Myocyte (in vitro differentiated cells): ENCODE measurements at places on chromosomes 3 and 15.
A peak's percentile ranks its signal among the peaks of the same experiment; 100 is the strongest.

DNA sequence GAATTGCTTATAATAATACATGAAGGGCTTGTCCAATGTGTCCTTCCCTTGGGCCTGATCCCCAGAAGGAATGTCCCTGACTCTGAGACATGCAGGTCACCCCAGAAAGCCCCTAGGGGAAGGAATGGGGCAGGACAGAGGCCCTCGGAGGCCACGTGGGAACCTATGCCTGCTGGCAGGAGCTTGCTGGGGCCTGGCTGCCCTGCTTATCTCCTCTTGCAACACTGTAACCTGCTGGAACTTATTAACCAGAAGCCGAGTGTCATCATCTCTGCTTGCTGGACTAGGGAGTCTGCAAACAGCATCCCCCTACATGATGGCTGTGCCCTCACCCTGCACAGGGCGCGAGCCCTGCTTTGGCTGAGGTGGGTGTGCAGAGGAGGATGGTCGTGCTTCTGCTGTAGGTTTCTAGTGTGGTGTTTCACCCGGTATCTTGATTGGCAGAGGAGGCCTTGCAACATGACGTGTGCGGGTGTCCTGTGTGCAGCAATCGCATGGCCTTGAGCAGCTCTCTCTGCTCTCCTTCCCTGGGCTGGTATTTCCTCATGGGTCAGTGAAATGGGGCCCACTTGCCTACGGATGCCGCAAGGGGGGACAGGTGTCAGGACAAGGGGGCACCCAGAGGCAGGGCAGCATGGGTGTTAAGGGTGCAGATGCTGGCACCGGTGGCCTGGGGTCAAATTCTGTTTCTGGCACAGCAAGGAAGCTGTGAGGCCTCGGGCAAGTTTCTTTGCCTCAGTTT lies 5.0 kb downstream of the CHST13 start:
- DNase-seq = no peak

GRCh38 chr3:54714035-54714434 lies 213.8 kb downstream of the LRTM1 start:
- DNase-seq = no peak

- DNase-seq = no peak
These were observed 4.5 kb downstream of the GRIP2 start for GRCh38 chr3:14535616-14536015.

GRCh38 chr15:99973351-99973750 lies 240.1 kb upstream of the LYSMD4 start:
- no peak for DNase-seq

GRCh38 chr3:149258298-149258697 lies 36.7 kb upstream of the CP start:
- peak; percentile 82 for DNase-seq

DNA sequence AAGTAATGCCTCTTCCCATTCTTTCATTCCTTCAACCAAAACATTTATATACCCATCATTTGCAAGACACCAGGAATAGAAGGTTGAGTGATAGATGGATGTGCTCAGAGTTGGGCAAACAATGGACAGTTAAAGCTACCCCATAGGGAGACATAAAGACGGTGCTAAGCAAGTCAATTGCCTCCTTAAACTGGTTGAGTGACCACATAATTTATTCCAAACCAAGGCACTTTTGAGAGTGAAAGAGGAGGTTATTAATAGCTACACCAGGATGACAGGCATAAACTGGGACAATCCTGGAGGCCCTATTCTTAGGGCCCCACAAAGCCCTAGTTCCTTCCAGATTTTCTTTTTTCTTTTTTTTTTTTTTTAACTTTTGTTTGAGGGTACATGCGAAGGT lies 21.4 kb upstream of the DYNC1LI1 start:
- peak; percentile 9 for DNase-seq

- no peak for DNase-seq
These were observed 34.7 kb upstream of the UBE2Q2 start for GRCh38 chr15:75808563-75808962.

GRCh38 chr15:65376767-65377104 lies 1.1 kb downstream of the IGDCC3 start:
- DNase-seq = no peak

GRCh38 chr3:119289404-119289770 lies 4.8 kb upstream of the ARHGAP31 start:
- DNase-seq = peak; percentile 88

- DNase-seq = no peak
These were observed 10.3 kb upstream of the PRICKLE2 start for GRCh38 chr3:64235605-64236004.

- DNase-seq = no peak
These were observed 20.7 kb upstream of the MYZAP start for GRCh38 chr15:57570994-57571393.

DNA sequence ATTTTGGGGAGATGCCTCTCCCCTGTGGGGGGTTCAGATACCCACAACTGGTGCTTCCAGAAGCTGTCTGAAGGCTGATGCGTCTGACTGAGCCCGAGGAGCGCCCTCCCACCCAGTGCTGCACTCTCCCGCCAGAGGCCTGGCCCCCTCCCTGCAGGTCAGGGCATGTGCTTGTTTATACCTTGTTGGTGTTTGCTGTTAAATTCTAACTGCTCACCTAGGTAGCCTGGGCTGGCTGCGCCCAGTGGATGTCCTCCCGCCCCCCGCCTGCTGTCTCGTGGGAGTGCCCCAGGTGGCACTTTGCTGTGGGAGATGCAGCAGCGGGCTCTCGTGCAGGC lies 12.9 kb downstream of the KLF13 start:
- no peak for DNase-seq

- peak; percentile 81 for DNase-seq
These were observed 69.7 kb upstream of the LRRFIP2 start for GRCh38 chr3:37243820-37244748.

DNA sequence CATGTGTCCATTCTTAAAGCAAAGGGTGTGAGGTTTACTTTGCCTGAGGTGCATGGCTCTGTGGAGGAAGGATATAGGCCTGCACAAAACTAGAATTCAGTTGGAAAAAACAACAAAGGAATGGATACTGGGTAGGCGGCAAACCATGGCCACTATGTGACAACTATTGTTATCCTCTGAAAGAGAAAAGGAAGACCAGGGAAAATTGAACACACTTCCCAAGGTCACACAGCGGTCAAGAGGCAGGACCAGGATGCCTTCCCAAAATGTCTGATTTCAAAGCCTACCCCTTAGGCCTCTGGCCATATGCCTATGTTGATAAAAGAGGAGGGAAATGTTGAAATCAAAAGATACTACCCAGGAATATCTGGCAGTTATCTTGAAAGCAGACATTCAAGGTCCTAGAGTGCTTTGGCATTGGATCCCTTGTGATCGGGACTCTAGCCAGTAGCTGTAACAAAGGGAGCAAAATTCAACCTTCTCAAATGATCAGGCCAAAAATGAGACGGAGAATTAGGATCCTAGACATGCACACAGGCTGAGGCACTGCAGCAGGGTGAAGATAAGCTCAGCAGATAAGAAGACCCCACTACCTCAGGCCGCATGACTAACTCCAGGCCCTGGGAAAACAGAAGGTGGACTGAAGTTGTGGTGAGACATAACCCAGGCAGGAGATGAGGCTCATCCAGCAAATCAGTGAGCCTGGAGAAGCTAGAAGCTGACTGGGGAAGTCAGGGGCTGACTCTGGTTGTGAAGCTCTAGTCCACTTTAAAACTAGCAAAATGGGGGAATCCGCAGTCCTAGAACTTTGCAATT lies 292.2 kb downstream of the NEK10 start:
- no peak for DNase-seq

- no peak for DNase-seq
These were observed 27.6 kb upstream of the SEMA6D start for GRCh38 chr15:47689660-47690059.

DNA sequence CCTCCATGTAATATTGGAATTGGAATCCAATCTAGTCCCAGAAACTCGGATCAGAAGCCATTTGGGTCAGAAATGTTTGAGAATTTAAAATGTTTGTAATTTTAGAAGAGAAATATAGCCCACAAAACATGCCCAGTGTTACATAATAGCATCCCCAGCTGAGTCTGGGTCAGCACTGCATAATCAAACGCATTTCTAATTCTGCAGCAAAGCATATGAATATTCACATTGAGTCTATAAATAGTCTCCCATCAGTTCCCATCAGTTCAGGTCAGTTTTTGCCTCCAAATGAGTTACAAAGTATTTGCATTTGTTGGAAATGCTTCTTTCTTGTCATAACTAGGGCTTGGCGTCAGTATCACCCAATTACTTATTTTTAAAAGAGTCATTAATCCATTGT lies 383.1 kb downstream of the IL5RA start:
- no peak for DNase-seq
